ENCODE measurements at places on chromosomes 7 and 10.

DNA sequence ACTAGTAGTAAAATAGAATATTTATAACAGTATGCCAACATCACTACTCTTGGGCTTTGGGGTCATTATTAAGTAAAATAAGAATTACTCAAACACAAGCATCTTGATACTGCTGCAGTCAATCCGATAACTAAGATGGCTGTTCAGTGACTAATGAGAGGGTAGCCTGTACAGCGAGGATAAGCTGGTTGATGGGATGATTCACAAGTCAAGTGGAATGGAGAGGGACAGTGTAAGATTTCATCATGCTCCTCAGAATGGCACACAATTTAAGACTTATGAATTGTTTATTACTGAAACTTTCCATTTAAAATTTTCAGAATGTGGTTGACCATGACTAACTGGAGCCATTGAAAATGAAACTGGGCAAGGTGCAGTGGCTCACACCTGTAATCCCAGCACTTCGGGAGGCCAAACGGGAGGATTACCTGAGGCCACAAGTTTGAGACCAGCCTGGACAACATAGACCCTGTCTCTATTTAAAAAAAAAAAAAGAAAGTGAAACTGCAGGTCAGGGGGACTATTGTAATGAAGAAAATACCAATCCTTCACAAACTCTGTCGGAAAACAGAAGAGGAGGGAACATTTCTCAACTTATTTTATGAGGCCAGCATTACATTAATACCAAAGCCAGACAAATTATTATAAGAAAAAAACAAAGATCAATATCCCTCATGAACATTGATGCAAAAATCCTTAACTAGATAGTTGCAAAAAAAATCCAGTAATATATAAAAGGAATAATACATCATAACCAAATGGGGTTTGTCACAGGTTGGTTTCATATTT, 11.2 kb downstream of the AVL9 start:
- no peak for DNase-seq

- DNase-seq = no peak
These were observed 79.4 kb upstream of the PRKCQ start for GRCh38 chr10:6659451-6659850.

DNA sequence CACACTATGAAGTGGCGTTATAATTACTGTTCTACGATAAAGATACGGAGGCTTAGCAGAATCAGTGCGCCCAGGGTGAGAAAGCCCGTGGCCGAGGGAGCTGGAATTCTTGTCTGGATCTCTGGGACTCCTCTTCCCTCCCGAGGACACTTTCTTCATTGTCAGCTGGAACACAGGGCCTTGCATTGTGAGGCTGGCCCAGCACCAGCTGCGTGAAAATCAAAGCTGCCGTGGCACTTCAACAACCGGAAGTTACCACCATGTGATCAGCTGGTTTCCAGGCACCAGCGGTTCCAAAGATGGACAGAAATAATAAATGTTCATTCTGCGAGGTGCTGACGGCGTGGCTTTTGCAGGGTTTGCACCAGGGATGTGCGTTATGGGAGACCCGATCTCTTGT, 234.0 kb upstream of the PITRM1 start:
- DNase-seq = peak; percentile 78

GRCh38 chr7:69162326-69162725, 435.9 kb upstream of the AUTS2 start:
- no peak for DNase-seq

GRCh38 chr7:130894146-130894908, 160.3 kb upstream of the KLF14 start:
- DNase-seq = no peak

DNA sequence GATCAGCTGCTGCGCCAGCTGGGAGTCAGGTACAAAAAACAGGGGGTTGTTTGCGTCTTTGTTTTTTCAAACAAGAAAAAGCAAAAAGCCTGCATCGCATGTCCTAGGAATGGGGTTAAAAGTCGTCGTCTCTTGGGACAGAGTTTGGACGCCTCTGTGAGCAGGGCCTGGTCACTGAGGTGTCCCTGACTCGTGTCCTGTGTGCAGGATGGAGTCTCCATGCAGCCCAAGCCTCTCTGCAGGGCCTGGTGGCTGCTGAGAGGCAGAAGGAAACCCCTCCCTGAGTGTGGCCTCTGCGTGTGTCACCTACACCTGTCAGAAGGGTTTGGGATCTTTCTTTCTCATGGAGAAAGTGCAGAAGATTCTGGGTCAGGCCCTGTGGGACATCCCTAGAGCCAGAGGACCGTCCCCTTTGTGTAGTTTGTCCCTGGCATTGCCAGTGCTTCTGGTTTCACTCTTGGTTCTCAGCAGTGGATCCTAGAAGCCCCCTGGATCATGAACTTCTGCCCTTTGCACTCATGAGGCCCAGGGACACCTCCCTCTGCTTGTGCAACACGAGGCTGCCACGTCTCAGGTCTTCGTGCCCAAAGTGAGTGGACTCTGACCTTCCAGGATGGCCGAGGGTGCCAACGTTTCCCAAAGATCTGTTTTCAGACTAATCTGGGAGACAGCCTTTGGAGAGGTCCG, 75.0 kb downstream of the PRKAG2 start:
- DNase-seq = no peak

DNA sequence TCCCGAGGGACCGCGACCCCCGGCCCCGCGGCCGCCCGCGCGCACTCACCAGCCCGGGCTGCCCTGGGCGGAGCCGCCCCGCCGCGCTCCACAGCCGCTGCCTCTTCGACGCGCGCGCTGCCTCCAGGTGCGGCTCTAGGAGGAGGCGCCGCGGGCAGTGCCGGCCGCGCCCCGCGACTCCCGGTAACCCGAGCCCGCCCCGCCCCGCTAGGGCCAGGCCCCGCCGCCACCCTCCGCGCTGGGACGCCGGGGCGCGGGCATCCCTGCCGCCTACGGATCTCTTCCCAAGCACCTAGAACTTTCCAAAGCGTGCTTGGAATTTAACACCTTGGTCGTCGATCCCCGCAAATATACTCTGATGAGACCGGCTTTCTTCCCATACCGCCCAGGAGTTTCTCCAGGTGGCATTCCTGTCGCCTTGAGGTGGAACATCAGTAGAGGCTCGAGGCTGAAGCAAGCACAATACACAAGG, at the start of gene SLC26A5:
Gene SLC26A5, minus strand, starts transcription at position 159 of the 472 bp plus-strand sequence. CDS start 24,693 bp downstream, outside the sequence.
- no peak for DNase-seq

DNA sequence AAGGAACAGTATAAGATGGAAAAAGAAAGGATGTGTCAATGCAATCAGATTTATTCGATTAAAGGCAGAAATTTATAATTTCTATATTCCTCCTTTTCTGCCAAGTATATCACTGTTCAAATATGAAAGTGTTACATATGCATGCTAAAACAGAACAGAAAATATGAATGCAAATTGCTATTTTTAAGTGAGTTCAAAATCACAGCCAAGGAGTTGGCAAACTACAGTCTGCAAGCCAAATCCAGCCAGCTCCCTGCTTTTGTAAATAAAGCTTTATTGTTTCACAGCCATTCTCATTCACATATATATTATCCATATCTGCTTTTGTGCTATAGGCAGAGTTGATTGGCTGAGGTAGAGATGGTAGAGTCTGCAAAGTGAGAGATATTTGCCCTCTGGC, 747.2 kb downstream of the ANKRD7 start:
- no peak for DNase-seq

DNA sequence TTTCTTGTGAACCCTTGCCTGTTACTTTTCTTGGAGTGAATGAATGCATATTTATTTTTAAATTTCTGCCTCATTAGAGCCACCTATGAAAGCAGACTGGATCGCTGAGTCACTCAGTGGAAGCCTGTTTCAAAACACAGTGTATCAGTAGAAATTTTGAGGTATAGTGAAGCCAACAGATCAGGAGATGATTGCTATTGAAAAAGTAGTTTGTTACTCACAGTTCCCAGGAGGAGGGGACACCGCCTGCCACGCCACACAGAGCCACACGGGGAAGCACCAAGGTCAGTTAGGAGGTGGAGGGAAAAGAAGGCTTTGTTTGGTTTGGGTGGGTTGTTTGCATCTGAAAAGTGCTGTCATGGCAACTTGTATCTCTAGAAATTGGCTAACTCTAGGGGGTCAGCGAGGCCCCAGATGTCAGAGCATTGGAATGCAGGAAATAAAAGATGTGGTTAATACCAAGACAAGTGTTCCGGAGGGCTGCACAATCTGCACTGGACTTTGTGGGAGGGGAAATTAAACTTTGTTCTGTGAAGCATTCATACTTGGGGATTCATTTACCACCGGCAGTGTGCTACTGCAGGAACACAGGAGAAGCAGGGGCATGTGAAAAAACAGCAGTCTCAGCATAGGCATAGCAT, 106.4 kb upstream of the SDK1 start:
- DNase-seq = no peak

- DNase-seq = no peak
These were observed 618.9 kb downstream of the CALN1 start for GRCh38 chr7:71793251-71793650.

DNA sequence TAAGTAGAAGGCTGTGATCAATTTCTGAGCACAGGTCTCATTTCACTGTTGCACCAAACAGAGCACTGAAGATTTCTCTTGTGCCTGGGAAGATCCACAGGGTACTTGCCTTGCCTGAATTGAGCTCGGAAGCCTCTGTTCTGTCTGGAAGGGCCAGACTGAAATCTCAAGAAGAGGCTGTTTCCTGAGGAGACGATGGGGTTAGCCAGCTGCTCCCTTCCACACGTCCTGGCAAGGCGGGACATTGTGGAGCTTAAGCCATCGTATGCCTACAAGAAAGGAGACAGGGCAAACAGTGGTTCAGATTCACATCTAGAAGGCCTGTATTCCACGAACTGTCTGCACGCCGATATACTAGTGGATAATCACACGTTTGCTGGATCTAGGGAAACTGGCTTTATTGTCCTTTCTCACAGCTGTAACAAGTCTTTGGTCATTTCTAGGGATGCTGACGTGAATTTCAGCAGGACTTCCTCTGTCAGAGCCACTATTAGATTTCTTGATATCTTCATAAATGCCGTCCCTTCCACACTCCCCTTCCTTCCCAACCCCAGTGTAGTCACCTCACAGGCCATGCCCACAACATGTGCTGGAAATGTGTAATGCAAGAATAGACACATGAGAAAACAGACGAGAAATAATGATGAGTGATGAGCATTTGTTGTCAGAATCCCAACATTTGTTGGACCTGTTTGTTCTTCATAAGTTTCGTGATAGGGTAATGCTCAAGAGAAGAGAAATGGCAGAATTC, 137.2 kb upstream of the RSU1 start:
- no peak for DNase-seq

DNA sequence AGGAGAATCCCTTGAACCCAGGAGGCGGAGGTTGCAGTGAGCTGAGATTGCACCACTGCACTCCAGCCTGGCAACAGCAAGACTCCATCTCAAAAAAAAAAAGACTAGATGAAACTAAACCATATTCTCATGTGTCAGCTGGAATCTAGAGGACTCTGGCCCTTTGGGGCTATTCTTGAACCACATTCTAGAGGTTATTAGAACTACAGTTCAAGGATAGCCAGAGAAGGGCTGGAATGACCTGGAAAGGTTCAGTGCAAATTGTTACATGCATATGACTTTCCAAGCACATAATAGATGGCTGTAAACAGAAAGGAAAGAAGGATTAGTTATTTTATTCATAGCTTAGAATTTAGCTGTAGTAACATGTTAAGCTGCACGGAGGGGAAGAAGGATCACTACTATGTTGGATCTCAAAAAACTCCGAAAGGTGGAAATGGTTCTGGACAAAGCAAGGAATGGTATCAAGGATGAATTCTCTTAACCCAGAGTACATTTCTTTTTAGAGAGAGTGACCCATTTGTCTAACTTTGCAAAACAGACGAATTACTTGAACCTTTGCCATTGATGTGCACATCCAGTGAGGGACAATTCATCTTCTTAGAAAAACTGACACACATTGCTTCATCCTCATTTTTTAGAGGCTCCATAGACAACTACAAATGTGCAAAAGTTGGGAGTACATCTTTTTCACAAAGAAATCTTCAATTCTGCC, 124.0 kb upstream of the SAMD8 start:
- DNase-seq = no peak

- no peak for DNase-seq
These were observed 48.0 kb upstream of the CYP2C9 start for GRCh38 chr10:94890264-94891022.

GRCh38 chr10:100836891-100837290, 75.9 kb upstream of the SLF2 start:
- no peak for DNase-seq

- DNase-seq = no peak
These were observed 44.7 kb upstream of the TMEM213 start for GRCh38 chr7:138753150-138753518.

DNA sequence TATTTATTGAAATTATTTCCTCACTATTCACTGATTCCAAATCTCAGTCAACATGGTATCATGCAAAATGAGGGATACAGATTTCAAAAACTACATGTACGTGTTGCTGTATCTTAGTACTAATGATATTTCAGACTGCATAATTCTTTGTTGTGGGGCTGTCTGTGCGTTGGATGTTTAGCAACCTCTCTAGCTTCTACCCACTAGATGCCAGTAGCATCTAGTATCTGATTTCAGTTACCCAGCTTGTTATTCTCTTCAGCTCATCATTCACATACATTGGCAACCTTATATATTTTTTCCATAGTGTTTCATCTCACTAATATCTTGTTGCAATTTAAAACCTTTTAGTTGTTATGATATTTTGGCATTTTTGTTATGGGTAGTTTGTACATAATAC, 22.5 kb upstream of the WASL start:
- no peak for DNase-seq

- DNase-seq = no peak
These were observed 37.3 kb upstream of the ADAM12 start for GRCh38 chr10:126425489-126426065.

GRCh38 chr7:53351681-53352080, 316.2 kb downstream of the POM121L12 start:
- no peak for DNase-seq

GRCh38 chr7:17472939-17473338, 174.5 kb downstream of the AHR start:
- no peak for DNase-seq

- DNase-seq = no peak
These were observed 27.4 kb upstream of the PSAP start for GRCh38 chr10:71878327-71879034.

GRCh38 chr10:49761789-49762565, at the start of gene OGDHL:
Gene OGDHL (minus strand): TSS chr10:49762323. CDS start chr10:49758592, 3,731 bp downstream.
- no peak for DNase-seq

GRCh38 chr7:4119848-4120247, 562.2 kb upstream of the FOXK1 start:
- DNase-seq = no peak

DNA sequence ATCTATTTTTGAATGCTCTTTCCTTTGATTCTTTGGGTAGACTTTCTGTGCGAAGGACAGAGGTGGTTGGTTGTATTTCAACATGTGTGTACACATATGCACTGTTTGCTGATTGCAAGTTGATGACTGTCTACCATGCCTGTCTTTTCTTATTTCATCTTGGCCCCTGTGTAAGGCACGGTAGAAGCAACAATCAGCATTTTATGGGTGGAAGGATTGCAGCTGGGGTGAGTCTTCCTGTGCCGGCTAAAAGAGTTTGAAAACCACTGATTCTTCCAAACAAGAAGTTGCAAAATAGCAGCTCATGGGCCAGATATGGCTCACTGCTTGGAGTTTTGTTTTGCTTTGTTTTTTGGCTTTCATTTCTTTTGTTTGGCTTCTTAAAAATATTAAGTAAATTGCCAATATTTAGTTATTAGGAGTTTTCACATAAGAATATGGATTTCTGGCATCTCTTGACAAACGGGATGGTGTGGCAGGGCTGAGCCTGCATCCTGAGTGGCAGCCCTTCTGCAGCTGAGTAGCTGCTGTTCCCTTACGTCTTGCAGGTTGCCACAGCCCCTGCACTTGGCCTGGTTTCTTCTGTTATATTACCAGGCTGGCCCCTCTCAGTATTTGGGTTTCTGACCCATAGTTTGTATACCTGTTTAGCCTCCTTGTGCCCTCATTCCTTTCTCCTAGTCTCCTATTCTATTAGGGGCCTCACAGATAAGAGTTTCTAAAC, 7.2 kb downstream of the ZNF862 start:
- no peak for DNase-seq

- no peak for DNase-seq
These were observed 4.6 kb downstream of the ATP5F1C start for GRCh38 chr10:7792541-7792940.
